ENCODE measurements at places on chromosomes 2 and 18. TPM values are rescaled to one million over a fixed set of nuclear protein-coding genes. Genes with fewer than 3 reads are reported as not detected.

- H3K4me1 ChIP-seq: peaks cover 16% of the 10 kb centered on the region
- H3K36me3 ChIP-seq: no peaks in the 10 kb centered on the region
- H3K4me3 ChIP-seq: no peak overlapping the region
- H3K27me3 ChIP-seq: peaks cover 15% of the 10 kb centered on the region
- DNase-seq: no peak
These were observed 74.3 kb downstream of the ZBTB7C start for GRCh38 chr18:48334845-48335244.

DNA sequence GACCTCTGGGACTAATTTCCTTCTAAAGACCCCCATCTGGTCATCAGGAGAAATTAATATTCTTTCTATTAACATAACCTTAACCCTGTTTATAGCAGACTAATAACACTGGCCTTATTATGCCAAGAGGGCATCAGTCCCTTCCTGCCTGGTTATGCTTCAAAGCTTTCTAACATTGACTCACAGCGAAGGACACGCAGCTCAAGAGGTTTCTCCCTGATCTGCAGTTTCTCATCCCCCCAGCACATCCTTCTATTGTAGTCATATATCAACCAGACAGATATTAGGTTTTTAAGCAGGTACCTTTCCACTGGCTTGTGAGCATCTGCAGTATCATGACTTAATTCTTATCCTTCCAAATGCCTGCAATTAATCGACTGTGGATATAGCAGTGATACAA, 100.0 kb upstream of the CXCR4 start:
- H3K4me1 ChIP-seq: no peaks in the 10 kb centered on the region
- H3K27me3 ChIP-seq: no peaks in the 10 kb centered on the region
- no peak overlapping the region for H3K27ac ChIP-seq
- no peaks in the 10 kb centered on the region for H3K36me3 ChIP-seq
- no peak for DNase-seq
- H3K4me3 ChIP-seq: no peak overlapping the region

DNA sequence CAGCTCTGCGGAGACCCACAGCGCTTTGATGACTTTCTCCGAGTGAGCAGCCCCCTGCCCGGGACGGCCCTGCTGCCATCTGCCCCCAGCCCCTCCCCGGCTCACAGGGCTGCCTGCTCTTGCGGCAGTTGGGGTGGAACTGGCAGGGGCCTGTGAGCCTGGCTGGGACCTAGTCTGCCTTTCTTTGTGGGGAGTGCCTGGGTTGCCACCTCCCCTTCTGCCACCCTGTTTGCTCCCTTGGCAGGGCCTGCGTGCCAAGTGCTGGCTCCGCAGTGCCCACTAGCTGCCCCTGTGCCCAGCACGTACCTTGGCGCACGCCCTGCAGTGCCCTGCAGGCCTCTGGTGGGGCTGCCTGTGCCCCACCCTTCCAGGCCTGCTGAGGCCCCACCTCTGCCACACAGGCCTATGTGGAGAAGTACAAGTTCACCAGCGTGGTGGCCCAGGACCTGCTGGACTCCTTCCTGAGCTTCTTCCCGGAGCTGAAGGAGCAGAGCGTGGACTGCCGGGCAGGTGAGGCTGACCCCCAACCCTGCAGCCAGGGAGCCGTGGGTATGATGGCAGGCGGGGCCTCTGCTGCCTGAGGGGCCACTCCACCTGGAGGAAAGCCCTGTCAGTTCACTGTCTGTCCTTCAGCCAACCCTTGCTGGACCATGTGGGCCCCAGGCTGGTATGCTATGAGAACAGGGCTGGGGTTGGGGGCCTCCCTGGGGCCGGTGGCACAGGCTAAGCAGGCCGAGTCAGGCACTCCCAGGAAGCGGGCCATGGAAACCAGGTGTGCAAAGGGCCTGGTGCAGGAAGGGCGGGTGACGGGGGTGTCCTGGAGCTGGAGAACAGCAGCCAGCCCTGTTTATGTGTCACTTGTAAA, 7.0 kb downstream of the RNPEPL1 start:
- H3K4me1 ChIP-seq: peaks cover 11% of the 10 kb centered on the region
- H3K36me3 ChIP-seq: peaks cover 1% of the 10 kb centered on the region
- H3K27me3 ChIP-seq: peaks cover 2% of the 10 kb centered on the region
- no peak overlapping the region for H3K4me3 ChIP-seq
- H3K27ac ChIP-seq: no peak overlapping the region
- DNase-seq: no peak

- DNase-seq: no peak
- H3K27ac ChIP-seq: no peak overlapping the region
- peaks cover 25% of the 10 kb centered on the region for H3K27me3 ChIP-seq
- no peak overlapping the region for H3K4me3 ChIP-seq
- H3K36me3 ChIP-seq: no peaks in the 10 kb centered on the region
These were observed 205.1 kb downstream of the MGAT5 start for GRCh38 chr2:134458950-134459349.

DNA sequence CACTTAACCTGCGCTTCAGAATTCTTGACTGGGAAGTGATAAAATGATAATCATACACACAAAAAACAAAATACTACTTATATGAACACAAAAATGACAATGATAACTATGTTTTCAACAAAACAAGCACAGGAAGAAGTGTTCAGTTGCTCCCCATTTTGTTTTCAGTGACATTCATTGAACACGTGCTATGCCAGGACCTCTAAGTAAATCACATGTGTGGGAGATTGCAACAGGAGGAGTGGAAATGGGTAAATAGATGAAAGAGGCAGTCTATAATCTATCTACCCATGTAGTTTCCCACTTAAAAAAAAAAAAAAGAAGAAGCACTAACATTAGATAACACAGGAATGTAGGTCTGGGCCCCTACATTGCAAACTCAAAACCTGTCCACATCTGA, 183.5 kb upstream of the HNRNPA3 start:
- no peaks in the 10 kb centered on the region for H3K4me1 ChIP-seq
- no peak for DNase-seq
- no peaks in the 10 kb centered on the region for H3K36me3 ChIP-seq

GRCh38 chr2:109208071-109208950, 79.3 kb downstream of the SH3RF3 start:
- DNase-seq: peak; percentile 23
- H3K27me3 ChIP-seq: peaks cover 22% of the 10 kb centered on the region
- H3K36me3 ChIP-seq: no peaks in the 10 kb centered on the region

DNA sequence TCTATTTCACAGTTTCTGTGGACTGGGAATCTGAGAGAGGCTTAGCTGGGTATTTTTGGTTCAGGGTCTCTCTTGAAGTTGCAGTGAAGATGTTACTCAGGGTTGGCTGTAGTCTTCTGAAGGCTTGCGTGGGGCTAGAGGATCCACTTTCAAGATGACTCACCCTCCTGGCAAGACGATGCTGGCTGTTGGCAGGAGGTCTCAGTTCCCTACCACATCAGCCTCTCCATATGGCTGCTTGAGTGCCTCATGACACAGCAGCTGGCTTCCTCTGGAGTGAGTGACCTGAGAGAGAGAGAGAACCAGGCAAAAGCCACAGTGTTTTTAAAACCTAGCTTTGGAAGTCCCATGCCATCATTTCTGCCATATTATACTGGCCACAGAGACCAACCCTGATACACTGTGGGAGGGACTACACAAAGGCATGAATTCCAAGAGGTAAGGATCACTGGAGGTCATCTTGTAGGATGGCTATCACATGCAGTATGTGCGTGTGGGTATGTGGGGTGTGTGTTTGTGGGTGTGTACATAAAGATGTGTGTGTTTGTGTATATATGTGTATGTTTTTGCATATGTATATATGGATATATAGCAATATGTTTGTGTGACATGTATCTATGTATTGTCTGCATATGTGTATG, 25.1 kb downstream of the DNPEP start:
- peak overlapping the region; percentile 86 for H3K27ac ChIP-seq
- peak; percentile 97 for DNase-seq
- peaks cover 19% of the 10 kb centered on the region for H3K4me1 ChIP-seq
- no peaks in the 10 kb centered on the region for H3K36me3 ChIP-seq
- peaks cover 24% of the 10 kb centered on the region for H3K27me3 ChIP-seq

DNA sequence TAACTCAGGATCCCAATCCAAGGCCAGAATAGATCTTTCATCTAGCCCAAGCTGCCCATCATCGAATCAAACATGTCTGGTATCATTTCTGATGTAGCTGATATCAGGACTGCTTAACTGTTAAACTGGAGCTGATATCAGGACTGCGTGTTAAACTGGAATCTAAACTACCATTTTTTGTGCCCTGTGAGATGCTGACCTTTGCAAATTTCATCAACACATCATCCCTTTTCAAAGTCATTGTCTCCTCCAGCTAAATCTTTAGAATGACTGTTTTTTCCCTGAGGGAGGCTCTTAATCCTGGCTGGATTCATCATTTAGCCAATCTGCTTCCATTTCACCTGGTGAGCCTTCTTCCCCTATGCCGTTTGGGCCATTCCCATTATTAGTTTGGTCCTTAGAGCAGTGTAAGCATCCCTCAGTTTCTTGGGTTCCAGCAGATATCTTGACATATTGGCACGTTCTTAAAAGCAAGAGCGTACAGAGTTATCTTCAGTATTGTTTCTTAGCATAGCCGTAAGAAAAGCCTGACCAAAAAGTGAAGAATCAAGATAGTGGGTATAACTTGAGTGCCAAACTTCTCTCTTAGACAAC, 12.3 kb downstream of the RPL31 start:
- peaks cover 17% of the 10 kb centered on the region for H3K36me3 ChIP-seq
- no peaks in the 10 kb centered on the region for H3K27me3 ChIP-seq
- no peak for DNase-seq

DNA sequence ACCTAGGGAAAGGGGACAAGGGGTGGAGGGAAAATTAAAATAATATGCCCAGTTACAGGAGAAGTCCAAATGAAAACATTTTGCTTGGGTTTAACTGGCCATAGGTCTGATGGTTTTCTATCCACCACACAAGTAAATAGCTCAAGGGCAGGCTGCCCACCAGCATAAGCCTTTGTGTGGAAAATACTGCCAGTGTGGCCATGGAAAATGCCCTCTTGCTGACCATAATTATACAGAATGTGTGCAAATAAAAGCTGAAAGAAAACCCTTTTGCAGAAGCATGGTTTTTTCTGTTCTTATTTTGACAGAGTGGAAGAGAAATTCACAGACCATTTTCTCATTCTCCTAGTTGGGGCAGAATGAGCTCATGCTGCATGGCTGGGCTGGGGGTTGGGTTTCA, 111.3 kb upstream of the SIX2 start:
- no peaks in the 10 kb centered on the region for H3K36me3 ChIP-seq
- peaks cover 23% of the 10 kb centered on the region for H3K27me3 ChIP-seq
- no peak overlapping the region for H3K4me3 ChIP-seq
- H3K27ac ChIP-seq: no peak overlapping the region
- DNase-seq: peak; percentile 1

- H3K4me3 ChIP-seq: peak overlapping the region; percentile 71
- peaks cover 2% of the 10 kb centered on the region for H3K27me3 ChIP-seq
- peaks cover 51% of the 10 kb centered on the region for H3K4me1 ChIP-seq
- H3K36me3 ChIP-seq: peaks cover 5% of the 10 kb centered on the region
- peak overlapping the region; percentile 81 for H3K27ac ChIP-seq
- DNase-seq: no peak
These were observed 87.3 kb upstream of the PPP1CB start for GRCh38 chr2:28664120-28664842.

GRCh38 chr2:45978302-45978859, 318.8 kb upstream of the EPAS1 start:
- H3K36me3 ChIP-seq: peaks cover 6% of the 10 kb centered on the region
- no peak for DNase-seq

DNA sequence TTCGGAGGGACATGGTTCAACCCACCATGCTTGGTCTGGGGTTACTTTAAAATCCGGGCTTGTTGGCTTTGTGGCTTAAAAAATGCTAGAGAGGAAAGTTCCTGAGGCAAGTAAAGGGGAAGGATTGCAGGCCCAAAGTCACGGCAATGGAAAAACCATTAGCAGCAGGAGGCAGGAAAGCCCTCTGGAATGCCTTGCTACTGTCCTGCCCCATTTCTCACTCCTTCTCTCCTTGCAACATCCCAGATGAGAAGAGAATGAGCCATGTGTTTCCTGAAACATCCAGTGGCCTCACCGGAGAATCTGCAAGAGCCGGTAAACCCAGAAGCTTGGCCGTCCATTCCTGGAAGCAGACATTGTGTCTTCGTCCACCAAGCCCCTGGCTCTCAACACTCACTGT, 97.4 kb upstream of the LCLAT1 start:
- H3K4me1 ChIP-seq: peaks cover 7% of the 10 kb centered on the region
- H3K27me3 ChIP-seq: peaks cover 2% of the 10 kb centered on the region
- no peaks in the 10 kb centered on the region for H3K36me3 ChIP-seq
- DNase-seq: no peak
- no peak overlapping the region for H3K27ac ChIP-seq
- no peak overlapping the region for H3K4me3 ChIP-seq

DNA sequence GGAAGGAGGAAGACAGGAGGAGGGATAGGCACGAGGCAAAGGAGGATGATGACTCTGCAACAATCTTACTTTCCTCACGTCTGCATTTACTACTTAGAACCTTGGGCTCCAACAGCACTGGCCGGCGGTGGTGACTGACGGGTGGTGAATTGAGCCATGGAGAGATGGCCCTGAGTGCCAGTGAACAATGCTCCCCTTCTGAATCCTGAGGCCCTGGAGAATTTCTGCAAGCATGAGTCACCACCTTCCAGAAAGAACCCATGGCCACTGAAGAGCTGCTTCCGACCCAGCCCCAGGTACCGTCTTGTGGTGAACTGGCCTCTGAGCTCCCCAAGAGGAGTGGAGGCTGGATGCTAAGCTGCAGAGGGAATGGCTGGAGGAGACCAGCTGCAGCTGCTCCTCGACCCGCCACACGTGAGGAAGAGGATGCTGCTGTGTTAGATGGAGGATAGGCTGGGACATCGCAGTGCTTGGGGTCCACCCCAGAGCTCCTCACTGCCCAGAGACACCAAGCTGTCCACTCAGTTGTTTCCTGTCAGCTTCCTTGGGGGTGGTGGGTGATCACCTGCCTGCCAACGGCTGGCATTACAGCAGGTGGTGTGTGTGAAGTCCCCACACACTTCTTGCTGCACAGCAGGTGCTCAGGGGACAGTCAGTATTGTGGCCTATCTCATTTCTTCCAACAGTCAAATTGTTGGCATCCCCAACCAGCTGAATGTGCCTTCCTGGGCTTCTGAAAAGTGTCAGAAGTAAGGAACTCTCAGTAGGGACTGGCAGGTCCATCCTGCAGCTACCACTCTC, 186.5 kb upstream of the ID2 start:
- no peak overlapping the region for H3K4me3 ChIP-seq
- no peaks in the 10 kb centered on the region for H3K36me3 ChIP-seq
- DNase-seq: no peak
- H3K27ac ChIP-seq: no peak overlapping the region

DNA sequence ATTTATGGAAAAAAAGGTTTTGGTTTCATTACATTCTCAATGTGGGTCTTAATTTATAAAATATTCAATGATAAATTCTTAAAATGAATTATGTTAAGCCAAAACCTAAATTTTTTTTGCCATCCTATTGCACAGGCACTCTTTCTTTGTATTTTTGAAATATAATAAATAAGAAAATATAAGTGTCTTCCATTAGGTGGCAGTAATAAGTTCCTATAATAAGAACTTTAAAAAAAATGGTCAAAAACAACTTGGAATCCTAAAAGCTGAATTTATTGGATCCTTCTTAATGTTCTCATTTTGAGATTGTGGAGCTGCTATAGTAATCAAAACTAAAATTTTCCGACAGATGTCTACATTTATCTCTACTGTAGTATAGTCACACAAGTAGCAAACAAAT, 5.7 kb downstream of the CALCRL start:
- no peak overlapping the region for H3K27ac ChIP-seq
- no peaks in the 10 kb centered on the region for H3K27me3 ChIP-seq

The SMYD1 gene
- total RNA-seq: not detected

The PCARE gene
- total RNA-seq: not detected

The CCT7 gene
- total RNA-seq: 359 TPM

The SPP2 gene
- not detected for total RNA-seq

The SLC30A3 gene
- not detected for total RNA-seq

The HOXD4 gene
- 0.42 TPM for total RNA-seq

The UGT1A5 gene
- not detected for total RNA-seq

The NEUROD1 gene
- not detected for total RNA-seq

The NMS gene
- not detected for total RNA-seq

The UGT1A10 gene
- not detected for total RNA-seq

The PELI1 gene
- total RNA-seq: 4.0 TPM

Data from HFFc6 (cell line).